ENCODE measurements at places on chromosomes 1 and 21. TPM values are rescaled to one million over a fixed set of nuclear protein-coding genes. Genes with fewer than 3 reads are reported as not detected.

Gene TCHHL1
- not detected for total RNA-seq

Gene CTXND2
- not detected for total RNA-seq

Gene CD1D
- 7.2 TPM for total RNA-seq

Gene MASP2
- total RNA-seq, result not detected

Gene CAPZA1
- 97.8 TPM for total RNA-seq

Gene SYNC
- 17.4 TPM for total RNA-seq

Gene IFI44L
- total RNA-seq, result 4.4 TPM

Gene FLG2
- total RNA-seq, result not detected

Gene FAM151A
- not detected for total RNA-seq

Gene F3
- 26.0 TPM for total RNA-seq

Gene JTB
- 144 TPM for total RNA-seq

Gene SLAMF9
- total RNA-seq, result not detected

Gene CYYR1
- 10.5 TPM for total RNA-seq

Gene ANKRD35
- 2.7 TPM for total RNA-seq

Gene TBX15
- total RNA-seq, result 0.20 TPM

Gene ADIPOR1
- 80.4 TPM for total RNA-seq

DNA sequence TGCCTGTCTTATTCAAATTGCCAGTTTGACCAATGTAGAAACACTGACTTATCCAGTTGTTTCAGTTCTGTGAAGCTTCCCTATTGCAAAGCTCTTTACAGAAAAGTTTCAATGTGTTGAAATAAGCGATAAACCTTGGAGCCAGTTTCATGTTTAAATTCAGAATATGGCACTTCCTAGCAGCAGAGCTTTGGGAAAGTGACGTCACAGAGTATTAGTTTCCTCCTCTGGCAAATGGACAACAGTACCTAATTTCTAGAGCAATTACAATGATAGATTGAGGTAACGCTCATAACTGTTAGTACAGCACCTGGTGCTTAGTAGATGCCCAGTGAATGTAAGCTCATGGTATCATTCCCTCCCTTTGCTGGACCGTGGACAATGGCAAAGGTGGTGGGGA is 527.5 kb upstream of the DAB1 start:
- no peak for DNase-seq

- no peak for DNase-seq
Measured at GRCh38 chr1:176837708-176838107, 326.8 kb downstream of the ASTN1 start.

DNA sequence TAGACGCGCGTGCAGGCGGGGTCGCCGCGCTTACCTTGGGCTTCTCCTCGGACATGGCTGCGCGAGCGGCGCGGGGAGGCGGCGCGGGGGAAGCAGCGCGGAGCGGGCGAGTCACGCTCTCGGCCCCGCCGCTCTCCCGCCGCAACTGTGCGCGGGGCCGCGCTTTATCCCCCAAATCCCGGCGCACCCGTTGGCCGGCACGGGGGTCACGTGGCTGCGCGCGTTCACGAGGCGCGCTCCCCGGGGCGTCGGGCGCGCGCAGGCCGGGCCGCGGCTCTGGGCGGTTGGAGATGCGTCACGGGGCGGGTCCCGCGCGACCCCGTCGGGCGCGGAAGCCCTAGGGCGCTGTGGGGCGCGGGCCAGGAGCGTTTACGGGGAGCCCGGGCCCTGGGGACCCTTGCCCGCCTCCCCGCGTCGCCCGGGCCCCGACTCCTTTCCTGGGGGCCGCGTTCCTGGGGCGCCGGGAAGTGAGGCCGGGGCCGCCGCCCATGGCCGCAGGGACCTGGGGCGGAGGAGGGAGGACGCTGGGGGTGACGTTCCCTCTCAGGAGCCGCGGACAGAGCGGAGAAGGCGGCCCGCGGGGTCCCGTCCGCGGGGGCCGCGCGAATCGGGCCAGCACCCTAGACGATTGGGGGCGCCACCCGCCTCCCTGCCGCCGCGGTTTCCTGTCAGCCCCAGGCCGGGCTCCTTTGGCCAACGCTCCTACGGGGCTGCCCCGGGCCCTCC is at the start of gene SUMO3:
TSS of gene SUMO3 (minus strand) at position 149 of the 726 bp plus-strand sequence. CDS start at position 55, 94 bp downstream.
- DNase-seq, result peak; percentile 79

- DNase-seq, result no peak
Measured at GRCh38 chr1:56644064-56644918, 823 bp upstream of the PRKAA2 start.

DNA sequence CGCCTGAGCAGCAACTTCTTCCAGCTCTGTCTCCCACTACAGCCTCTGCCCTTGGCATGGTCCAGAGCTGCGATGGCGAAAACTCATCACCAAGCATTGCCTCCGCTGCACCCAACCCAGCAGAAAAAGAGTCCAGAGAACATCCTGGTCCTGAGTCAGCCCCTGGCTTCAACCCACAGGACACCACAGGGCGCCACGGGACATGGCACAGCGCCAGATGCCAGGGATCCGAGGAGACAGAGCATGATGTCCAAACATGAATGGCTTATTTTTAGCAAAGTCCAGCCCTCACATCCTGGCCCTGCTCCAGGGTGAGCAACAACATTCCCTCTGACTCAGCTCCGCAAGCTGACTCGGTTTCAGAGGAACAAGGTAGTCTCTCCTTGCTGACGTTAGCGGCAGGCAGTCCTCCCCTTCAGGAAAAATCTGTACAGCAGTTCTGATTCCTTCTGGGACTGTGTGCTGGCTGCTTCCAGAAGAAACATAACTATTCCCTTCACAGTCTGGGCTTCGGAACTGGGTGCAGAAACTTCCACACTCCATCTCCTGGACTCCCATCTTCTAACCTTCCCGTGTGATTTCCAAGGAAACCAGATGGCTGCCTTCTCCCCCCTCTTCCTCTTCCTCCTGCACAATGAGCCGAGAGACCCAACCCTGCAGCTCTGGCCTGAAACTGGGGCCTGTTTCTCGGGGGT is 131.3 kb downstream of the TOMM20 start:
- DNase-seq, result peak; percentile 98

GRCh38 chr1:171472183-171472647 is 13.1 kb upstream of the PRRC2C start:
- DNase-seq, result no peak

DNA sequence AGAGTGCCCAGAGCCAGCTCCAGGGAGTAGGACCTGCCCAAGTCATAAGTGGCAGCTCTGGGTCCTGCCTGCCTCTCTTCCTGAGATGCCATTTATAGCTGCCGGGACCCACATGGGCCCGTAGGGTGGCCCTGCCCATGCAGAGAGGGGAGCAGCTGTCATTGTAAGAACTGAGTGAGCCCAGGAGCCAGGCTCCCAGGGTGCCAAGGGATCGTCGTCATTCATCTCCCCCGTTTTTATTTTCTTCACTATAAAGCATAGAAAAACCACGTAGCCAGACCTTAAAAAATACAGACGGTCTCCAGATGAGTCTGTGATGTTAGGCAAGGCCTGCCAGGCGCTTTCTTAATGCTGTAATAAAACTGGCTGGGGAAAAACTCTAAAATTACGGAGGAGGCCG is 90.7 kb downstream of the IGSF21 start:
- peak; percentile 28 for DNase-seq

GRCh38 chr21:32189688-32190483 is 89.0 kb downstream of the MIS18A start:
- DNase-seq, result no peak

- no peak for DNase-seq
Measured at GRCh38 chr1:232662910-232663309, 33.0 kb upstream of the SIPA1L2 start.

- no peak for DNase-seq
Measured at GRCh38 chr1:10522322-10522860, 47.6 kb downstream of the PEX14 start.

- DNase-seq, result peak; percentile 91
Measured at GRCh38 chr1:214551436-214552173, at the start of gene PTPN14. Gene PTPN14, minus strand, starts transcription at chr1:214551602. Its CDS starts 86,799 bp downstream, at chr1:214464803.

DNA sequence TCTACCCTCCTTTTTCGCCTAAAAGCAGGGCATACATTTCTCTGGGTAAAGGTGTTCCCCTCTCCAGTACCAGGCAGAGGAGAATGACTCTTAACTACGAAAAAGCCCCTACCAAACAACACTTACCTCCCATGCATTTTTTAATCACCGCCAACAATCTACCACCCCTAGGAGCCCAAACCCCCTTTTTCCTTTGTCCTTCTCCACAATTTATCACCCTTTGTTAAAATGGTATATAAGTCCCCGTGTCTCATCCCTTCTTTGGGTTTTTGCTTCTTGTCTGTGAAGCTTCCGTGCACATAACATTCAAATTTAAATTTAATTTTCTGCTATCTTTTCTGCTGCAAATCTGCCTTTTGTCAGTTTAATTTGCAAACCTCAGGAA is 27.6 kb upstream of the COL18A1 start:
- DNase-seq, result no peak

DNA sequence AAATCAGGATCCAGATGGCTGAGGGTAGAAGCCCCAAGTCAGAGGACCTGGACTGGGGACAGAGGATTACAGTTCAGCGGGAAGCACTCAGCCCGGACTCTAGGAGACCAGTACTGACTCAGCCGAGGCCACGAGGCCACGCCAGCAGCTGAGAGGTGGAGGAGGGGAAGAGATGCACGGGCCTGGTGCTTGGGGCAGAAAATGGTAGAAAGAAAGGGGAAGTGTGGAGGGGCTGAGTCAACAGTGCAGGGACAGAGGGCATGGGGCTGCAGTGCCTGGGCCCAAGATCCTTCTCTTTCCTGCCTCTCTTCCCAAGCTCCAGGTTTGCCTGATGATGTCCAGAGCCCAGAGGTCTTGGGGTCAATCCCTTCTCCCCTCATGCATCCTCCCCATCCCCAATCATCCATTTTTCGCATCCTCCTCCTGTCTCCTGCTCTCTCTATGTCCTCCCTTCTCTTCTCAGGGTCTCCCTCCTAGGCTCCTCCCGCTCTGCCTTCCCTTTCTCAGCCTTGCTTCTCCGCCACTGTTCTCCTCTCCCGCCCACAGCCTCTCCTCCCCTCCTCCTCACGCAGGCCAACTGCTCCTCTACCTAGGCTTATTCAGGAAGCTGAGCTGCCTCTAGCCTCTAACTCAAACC is 7.7 kb downstream of the ARHGEF2 start:
- peak; percentile 65 for DNase-seq

GRCh38 chr1:172895761-172896160 is 155.0 kb downstream of the TNFSF18 start:
- no peak for DNase-seq

GRCh38 chr1:193388165-193388564 is 201.8 kb upstream of the B3GALT2 start:
- DNase-seq, result no peak

DNA sequence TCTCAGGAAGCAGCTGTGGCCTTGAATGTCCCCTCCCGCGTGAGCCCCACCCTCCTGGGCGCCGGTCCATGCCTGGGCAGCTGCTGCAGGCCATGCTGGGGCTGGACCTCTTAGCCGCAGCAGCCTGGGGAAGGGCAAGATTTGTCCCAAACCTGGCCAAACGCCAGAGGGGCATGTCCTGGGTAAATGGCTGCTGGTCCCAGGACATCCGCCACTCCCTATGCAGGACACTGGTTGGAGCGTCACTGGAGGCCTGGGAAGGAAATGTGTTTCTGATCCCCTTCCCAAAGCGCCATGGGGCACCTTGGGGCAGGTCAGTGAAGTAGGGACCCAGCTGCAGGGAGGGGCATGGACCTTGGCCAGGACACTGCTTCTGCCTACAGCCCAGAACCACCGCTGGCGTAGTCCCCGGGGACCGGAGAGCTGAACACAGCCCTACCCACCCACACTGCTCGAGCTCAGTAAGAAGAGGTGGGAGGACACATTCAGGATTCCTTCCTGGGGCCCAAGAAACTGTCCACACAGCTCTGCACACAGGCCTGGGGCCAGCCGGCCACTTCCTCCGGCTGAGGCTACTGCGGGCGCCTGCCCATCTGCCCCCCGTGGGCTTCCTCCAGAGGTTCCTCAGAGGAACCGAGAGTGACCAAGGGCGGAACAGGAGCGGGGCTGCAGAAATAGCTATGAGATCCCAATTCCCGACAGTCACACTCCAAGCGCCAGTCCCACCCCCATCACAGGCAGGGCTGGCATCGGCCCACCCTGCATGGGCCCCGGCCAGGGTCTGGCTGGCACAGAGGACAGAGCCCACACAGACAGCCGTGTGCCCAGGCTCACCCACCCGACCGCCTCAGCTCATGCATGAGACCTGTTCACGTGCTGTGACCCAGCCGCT is 10.8 kb upstream of the PLEKHG5 start:
- DNase-seq, result peak; percentile 44

GRCh38 chr1:193103759-193104501 is 1.3 kb downstream of the GLRX2 start:
- DNase-seq, result no peak

DNA sequence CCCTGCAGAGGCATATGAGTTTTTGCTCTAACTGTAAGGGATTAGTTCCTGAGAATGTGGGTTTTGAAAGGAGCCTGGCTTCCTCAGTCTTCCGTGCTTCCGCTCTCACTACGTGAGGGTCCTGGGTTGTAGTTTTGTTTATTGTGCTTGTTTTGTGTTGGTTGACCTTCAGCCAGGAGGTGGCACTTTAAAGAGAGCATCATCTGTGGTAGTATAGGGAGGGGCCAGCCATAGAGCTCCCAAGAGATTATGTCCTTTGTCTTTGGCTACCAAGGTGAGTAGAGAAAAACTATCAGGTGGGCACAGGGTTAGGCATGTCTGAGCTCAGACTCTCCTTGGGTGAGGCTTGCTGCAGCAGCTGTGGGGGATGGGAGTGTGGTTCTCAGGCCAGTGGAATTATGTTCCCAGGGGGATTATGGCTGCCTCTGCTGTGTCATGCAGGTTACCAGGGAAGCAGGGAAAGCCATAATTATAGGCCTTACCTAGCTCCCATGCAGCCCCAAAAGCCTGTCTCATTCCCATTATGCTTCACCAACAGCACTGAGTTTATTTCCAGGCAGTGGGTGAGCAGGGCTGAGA is 23.5 kb downstream of the CYP4B1 start:
- no peak for DNase-seq

GRCh38 chr1:39348278-39348677 is 143.2 kb upstream of the BMP8A start:
- no peak for DNase-seq

DNA sequence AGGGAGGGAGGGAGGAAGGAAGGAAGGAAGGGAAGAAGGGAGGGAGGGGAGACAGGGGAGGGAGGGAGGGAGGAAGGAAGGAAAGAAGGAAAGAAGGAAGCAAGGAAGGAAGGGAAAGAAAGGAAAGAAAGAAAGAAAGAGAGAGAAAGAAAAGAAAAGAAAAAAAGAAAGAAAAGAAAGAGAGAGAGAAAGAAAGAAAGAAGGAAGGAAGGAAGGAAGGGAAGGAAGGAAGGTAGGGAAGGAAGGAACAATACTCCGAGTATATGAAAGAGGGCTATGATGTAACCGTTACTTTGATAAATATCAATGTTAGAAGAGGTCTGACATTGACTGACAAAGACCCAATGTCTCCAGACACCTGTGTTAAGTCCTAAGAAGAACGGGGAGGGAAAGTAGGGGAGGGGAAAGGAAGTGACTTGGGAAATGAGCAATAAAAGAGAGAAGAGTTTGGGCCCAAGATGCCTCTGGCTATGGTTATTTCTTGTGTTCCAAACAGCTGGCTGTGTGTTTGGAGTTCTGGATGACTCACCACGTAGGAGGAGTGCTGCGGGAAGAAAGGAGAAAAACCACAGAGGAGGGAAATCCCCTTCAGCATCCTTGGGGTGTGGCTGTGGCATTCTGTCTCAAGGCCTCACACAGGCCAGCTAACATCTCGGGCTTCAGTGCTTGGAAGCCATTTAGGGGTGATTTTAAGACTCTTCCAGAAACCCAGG is 37.0 kb upstream of the RXRG start:
- peak; percentile 49 for DNase-seq

GRCh38 chr1:19366599-19367536 is 54.7 kb downstream of the SLC66A1 start:
- no peak for DNase-seq

Measured in mucosa of gallbladder (tissue), 1 donor.